CD4-positive, alpha-beta T cell (primary cell): ENCODE measurements at places on chromosomes 6 and 20.
A peak's percentile ranks its signal among the peaks of the same experiment; 100 is the strongest.

DNA sequence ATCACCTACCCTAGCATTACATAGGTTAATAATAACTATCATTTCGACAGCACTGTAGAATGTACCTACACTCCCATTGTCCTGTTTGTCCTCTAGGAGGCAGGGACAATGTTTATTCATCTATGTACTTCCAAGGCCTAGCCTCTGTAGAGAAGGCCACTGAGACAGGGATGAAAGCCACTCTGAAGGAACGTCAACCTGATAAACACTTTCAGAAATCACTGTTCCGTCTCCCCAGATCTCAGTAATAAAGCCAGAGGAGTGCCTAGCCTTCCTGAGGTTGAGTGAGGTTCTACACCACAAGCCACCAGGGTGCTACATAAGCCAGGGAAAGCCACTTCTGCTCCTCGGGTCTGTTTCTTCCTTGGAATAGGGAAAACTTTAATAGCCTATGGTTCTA lies 44.8 kb downstream of the POPDC3 start:
- DNase-seq, result no peak

DNA sequence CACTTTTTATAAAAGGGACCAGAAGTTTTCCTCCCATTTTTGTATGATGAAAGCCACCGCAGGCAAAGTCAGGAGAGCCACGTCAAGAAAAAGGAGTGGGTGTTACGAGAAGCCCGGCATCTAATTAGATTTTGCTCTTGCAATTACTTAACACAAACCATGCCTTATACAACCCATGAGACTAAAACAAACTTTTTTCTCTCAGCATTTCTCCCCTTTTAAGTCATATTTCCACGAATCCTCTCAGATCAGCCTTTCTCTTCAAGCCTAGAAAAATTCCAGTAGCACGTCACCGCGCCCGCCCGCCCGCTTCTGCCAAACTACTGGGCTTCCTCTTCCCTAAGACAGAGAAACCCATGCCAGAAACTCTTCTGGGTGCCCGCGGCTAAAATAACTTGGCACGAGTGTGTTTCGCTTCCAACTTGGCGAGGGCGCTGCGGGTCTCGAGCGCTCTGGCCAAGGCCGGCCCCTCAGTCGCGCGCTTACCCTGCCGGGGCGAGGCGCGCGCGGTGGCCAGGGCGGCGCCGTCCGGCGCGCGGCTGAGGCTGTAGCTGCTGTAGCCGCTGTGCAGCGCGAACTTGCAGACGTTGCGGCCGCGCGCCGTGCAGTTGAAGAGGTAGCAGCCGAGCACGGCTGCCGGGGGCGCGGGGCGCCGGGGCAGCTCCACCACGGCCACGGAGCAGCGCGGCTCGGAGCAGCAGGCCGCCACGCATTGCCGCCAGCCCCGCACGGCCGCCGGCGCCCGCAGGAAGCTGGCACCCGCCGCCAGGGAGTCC lies 1.0 kb downstream of the LRP11 start:
- no peak for DNase-seq

GRCh38 chr6:129191235-129191634 lies 308.3 kb downstream of the LAMA2 start:
- DNase-seq, result no peak

GRCh38 chr6:163380216-163380615 lies 34.3 kb upstream of the QKI start:
- DNase-seq, result no peak

DNA sequence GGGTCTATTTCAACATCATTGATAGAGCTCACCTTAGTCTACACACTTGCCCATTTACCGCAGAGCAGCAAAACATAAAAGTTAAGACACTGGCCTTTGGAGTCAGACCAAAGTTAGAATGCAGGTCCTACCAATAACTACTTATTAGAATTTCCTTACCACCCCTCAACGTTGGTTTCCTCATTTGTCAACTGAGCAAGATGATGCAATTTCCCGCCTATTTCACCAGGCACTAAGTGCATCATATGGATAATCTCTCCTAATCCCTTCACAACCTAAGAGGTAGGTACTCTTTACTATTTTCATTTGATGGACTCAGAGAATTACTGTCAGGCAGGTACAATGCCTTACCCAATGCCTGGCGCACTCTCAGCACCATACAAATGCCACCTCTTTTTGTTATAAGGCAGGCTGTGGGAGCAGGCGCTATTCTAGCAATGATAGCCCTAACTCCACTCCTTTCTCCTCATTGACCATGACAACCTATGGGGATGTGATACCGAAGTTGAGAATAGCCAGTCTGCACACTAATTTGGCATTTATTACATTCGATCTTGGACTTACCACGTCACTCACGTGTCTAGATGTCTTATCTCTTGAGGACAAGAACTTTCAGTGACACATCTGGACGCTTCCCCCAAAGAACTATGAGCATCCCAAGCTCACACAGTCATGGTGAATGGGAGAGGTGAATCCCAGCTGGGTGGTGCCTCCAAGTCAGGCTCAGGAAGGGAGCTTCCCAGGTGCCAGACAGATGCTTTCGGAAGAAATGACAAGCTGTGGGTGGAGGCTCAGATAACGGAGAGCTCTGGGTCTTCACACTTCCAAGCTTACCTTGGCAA lies 128.1 kb upstream of the STMND1 start:
- no peak for DNase-seq

DNA sequence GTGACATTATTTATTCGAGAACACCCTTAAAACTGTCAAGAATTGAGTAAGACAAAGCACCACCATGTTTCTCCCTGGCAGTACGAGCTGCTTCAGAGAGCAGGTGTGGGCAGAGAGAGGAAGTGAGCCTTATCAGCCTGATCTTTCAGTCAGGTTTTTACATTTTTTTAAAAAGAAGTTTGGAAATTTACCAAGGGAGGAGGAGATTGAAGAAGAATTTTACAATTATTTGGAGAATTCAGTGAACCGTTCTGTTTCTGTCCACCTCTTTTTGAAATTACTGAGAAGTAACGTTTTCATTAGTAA lies 75.5 kb downstream of the ZDHHC14 start:
- DNase-seq, result no peak

GRCh38 chr6:89120371-89120770 lies 2.5 kb upstream of the SRSF12 start:
- DNase-seq, result no peak

- DNase-seq, result no peak
Observed at GRCh38 chr6:12613811-12614210, 102.8 kb upstream of the PHACTR1 start.

GRCh38 chr6:125112934-125113333 lies 40.6 kb upstream of the TPD52L1 start:
- DNase-seq, result no peak

- no peak for DNase-seq
Observed at GRCh38 chr20:49310705-49311104, 32.8 kb upstream of the ZNFX1 start.

- no peak for DNase-seq
Observed at GRCh38 chr6:6826095-6826901, 237.8 kb downstream of the LY86 start.

DNA sequence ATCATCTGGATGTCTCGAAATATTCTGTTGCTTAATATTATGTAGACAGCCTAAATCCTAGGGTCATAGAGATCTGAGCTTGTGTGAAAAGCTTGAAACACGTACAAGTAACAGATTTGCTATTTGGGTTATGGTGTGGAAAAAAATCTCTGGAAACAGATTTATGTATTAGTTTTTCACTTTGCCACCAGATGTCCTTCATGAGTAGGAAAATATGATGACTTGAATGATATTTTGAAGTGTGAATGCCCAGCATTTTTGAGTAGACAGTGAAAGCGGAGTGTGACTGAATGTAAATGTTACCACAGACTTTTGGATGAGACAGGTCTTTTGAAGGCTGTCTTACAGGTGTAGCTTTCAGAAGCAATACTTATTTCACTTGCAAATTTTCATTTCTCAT lies 4.2 kb upstream of the BMP6 start:
- no peak for DNase-seq

- DNase-seq, result no peak
Observed at GRCh38 chr20:58131551-58132142, 96.8 kb downstream of the ANKRD60 start.

GRCh38 chr6:38987503-38987902 lies 61.1 kb upstream of the GLP1R start:
- no peak for DNase-seq

DNA sequence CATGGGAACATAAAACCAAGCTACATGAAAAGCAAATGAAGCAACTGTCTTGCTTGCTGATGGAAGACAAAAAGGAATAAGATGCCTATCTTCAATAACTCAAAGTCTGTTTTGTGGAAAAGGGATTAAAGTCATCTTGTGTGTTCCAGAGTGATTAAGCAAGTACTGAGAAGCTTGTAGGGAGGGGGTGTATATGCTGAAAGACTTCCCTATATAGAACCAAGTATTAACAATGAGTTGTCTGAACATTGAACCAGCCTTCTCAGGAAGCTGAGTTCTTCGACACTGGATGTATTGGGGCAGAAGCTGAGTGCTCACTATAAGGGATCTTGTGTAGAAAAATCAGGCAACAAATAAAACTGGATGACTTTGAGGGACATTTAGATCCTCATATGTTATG lies 451.8 kb downstream of the CD83 start:
- no peak for DNase-seq

DNA sequence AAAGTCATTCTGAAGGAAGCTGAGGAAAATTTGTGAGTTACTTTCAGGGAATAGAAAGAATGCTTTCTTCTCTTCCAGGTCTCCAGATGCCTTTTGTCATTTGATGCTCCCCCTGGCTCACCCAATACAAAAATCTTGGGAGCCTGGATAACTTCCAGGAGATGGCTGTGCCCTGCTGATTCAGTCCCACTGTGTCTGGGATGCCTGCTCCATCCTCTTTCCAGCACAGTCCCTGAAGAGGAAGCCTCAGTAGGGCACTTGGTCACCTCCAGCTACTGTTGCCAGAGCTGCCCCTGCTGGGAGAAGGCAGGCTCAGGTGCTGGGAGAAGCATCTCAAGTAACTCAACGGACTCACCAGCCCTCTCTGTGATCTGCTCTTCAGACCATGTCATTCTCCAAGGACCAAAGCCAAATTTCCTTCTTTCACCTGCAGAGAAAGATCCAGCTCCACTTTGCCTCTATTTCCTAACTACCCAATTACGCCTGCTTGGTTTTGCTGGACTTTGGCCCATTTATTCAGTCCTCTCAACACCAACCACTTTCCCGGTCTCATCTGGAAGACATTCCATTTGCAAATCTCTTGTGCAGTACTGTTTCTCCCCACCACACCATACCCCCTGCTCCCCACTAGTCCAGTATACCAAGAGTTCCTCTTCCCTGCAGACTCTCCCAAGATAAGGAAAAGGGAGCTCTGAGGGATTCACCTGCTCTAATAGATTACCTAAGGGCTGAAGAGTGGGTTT lies 53.3 kb downstream of the SLC23A2 start:
- DNase-seq, result no peak

DNA sequence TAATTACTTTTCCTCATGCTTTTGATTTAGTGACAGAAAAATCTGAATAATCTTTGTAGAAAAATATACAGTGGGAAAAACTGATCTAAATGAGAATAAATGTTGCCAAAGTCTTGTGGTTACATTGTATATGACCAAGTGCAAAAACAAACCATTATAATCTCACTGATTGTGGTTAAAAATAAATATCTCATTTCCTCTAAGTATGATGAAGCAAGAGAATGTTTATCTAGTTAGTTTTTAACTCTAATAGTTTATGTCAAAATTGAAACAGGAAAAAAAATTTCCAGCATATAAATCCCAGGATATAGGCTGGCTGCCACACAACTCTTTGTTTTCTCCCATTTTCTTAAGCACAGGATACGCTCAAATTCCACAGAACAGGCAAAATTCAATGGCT lies 392.7 kb upstream of the ID4 start:
- DNase-seq, result no peak

DNA sequence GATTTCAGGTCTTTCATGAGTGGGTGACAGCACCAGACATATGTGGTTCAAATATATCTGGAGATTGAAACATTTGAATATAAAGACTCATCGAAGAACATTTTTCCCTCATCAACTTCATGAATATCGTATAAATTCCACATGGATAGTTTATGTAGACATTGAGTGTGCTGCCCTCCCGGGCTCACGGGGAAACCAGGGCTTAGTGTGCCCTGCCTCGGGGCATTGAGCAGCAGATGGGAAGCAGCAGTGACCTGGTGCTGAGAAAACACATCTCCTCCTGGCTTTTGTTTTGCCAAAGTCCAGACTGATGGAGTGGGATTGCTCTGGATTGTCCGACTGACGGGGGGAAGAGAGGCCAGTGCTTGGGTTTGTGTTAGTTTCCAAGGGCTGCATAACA lies 17.8 kb upstream of the SLC2A12 start:
- no peak for DNase-seq

DNA sequence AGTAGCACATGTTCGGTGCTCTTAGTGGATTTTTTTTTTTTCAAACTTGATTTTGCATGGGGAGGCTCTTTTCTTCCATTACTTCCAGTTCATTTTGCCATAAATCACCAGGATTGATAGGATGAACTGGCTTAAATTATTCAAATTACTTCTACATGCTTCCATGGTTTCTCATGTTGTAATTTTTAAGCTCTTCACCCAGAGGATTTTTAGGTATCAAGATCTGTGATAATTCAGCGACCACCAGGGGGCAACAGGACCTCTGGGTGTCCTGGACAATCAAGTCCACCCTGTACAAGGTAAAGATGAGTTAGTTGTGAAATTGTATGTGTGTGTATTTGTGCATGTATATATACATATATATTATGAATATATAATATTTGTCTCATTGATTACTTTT lies 4.2 kb upstream of the EPHA7 start:
- DNase-seq, result no peak

DNA sequence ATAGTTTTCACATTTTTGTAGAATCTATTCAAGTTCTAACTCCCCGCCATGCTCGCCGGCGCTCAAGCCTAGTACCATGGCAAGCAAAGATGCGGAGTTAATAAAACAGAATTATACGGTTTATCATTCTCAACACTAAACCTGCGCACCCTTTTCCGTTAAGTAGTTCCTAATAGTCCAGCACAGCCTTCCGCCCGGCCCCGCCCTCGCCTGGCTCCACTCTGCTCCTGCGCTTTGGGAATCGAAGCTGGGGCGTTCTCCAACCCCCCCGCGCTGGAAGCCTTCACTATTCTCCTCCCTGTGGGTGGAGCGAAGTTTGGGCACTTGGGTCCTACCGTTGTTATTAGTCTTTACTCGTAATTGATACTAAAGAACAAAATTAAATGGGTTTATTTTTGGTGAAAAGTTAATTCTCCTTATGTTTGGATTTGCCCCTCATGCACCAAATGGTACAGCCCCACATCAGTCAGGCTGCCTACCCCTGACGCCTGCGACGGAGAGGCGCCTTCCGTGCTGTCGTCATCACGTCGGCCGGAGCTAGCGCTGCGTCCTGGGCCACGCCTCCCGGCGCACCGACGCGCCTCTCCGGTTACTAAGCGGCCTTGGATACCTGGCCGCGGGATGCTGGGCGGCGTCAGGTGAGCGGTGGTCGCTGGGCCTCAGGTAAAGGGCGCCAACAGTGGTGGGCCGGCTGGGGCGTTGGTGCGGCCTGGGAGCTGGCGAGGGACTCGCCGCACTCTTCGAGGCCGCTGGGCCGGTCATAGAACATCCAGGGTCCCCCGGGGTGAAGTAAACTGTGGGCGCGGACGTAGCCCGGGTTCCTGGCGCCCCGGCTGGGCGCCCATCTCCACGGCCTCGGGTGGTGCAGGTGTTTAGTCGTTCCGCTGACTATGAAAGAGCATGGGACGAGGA lies at the start of gene IFT52:
TSS of gene IFT52 (plus strand) at position 546 of the 912 bp plus-strand sequence. CDS start 3,762 bp downstream, outside the sequence.
- DNase-seq, result peak; percentile 80
